ENCODE measurements at places on chromosomes 5 and 9.

- no peak for DNase-seq
These were observed 93.7 kb downstream of the PAPPA start for GRCh38 chr9:116247284-116247683.

- no peak for DNase-seq
These were observed 349.3 kb downstream of the ADAMTS6 start for GRCh38 chr5:65132386-65132785.

- DNase-seq = no peak
These were observed 92.9 kb upstream of the NEK6 start for GRCh38 chr9:124164811-124165210.

DNA sequence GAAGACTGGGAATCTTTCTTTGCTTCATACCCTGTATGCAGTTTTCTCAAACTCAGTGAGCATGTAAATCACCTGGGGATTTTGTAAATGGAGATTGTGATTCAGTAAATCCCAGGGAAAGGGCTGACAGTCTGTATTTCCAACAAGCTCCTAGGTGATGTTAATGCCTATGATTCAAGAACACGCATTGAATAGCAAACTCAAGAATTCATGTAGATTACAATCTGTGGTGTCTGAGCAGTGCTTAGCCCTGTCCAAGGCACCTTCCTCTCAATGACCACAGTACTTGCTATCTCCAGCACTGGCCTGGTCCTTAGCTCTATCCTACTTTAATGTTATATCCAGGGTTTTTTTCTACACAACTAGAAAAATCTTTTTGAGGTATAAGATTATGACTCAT, 721.4 kb upstream of the MEF2C start:
- DNase-seq = no peak

DNA sequence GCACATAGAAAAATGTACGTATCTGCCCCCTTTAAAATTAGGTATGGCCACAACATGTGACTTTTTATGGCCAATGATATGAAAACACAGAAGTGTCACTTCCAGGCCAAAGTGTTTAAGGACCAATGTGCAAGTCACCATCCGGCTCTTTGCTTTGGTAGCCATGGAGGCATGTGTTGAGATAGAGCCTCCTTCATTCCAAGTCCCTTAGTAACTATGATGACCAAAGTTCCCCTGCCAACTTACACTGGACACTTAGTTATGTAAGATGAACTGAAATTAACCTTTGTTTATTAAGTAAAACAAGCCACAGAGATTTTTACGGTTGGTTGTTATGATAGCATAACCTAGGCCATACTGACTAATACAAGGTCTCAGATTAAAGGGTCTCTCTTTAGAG, 51.0 kb downstream of the FBN2 start:
- no peak for DNase-seq

GRCh38 chr5:147348451-147348850, 113.6 kb downstream of the STK32A start:
- no peak for DNase-seq

DNA sequence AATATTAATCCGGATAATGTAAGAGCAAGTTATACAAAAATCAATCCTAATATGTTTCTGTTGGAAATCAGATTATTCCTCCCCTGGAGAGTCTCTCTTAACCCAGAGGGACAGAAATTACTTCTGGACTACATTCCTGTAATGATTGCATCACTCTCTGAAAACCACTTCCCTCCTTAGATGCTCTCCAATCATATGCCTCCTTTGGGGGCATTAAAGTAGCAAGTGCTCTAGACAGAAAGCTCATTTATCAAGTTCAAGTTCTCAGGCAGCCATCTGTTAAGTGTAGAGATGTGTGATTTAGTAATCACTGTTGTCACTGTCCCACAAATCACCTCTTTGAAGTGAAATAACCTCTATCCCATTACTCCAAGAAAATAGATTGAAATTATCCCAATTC, 247.1 kb downstream of the SLCO4C1 start:
- DNase-seq = no peak

GRCh38 chr5:145433077-145433476, 402.1 kb downstream of the PRELID2 start:
- DNase-seq = no peak

DNA sequence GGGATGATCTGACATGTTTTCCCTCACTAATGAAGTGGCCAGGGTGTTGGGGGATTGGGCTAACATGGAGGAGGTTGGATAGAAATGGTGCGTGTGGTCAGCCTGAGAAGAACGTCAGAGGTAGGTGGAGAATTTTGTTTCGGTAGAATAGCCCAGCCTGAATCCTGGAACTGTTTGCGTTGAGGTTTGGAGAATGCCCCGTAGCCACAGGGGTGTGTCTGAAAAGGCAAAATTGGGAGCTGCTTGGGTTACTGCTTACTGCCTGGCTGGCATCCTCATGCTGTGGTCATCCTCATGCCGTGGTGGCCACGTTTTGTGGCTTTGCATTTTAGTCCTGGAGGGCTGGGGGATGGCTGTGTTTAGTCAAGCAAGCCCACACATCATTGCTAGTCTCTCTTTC, 236.9 kb downstream of the GOLPH3 start:
- no peak for DNase-seq

DNA sequence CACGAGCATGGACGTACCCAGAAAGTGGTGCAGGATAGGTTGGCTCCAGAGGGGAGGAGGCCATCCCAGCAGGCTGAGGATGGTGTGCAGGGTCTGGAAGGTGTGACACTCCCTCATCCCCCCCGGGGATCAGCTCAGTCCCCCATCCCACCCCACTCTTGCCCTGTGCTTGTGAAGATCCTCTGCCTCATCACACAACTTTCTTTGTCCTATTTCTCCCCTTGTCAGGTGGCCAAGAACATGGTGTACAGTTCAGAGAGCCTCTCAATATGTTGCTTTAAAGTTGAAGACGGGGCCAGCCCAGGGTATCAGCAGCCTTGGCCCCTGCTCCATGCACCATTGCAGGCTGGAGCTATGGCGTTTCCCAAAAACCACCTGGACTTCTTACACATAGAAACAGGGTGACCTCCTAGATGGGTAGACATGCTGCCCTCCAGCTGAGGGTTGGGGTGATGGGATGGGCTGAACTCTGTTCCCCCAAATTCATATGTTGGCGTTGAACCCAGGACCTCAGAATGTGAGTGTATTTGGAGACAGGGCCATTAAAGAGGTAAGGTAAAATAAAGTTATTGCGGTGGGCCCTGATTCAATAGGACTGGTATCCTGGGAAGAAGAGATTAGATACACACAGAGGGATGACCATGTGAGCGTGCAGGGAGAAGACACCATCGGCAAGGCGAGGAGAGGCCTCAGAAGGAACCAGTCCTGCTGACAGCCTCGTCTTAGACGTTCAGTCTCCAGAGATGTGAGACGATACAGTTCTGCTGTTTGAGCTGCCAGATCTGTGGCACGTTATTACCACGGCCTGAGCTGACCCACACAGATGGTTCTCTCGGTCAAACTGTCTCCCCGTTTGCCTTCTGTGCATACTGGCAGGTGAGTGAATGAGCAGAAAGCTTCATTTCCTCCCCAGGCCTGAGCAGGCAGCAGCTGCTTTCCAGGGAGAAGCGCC, 272.5 kb downstream of the GADD45G start:
- no peak for DNase-seq

DNA sequence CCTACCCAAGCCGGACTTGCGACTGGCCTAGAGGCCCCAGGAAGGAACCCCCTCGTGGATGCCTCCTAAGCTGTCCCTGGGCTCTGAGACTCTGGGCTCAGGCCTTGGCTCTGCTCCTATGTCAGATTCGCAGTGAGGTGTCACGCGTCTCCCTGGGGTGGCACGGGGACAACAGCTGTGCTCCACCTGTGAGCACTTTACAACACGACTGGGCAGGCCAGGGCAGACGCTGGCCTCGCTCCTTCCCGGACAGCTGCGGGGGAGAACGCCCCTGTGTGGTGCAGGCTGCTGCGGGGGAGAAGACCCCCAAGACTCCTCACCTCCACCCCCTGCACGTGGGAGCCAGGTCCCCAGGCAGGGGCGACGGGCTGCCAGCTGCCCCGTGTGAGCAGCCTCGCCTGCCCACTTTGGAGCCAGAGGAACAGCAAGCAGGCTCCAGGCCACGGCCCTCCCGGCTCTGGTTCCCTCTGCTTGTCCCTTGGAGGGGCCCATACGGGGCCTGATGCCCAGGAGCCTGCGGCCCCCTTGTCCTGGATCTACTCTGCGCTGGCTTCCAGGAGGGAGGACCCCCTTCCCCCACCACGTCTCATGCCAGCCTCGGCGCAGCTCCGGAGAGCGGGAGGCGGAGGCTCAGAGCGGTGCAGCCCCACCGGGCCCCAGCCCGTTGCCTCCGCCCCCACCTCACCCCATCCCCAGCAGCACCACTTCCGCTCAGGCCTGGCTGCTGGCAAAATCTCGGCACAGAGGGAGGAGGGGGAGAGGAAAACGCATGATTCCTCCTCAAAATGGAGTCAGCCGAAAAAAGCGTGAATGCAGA, 36.0 kb downstream of the SARDH start:
- peak; percentile 46 for DNase-seq

- DNase-seq = no peak
These were observed 120.0 kb downstream of the COL23A1 start for GRCh38 chr5:178469975-178470759.

GRCh38 chr5:157306692-157307471, 41.0 kb downstream of the CYFIP2 start:
- peak; percentile 48 for DNase-seq

DNA sequence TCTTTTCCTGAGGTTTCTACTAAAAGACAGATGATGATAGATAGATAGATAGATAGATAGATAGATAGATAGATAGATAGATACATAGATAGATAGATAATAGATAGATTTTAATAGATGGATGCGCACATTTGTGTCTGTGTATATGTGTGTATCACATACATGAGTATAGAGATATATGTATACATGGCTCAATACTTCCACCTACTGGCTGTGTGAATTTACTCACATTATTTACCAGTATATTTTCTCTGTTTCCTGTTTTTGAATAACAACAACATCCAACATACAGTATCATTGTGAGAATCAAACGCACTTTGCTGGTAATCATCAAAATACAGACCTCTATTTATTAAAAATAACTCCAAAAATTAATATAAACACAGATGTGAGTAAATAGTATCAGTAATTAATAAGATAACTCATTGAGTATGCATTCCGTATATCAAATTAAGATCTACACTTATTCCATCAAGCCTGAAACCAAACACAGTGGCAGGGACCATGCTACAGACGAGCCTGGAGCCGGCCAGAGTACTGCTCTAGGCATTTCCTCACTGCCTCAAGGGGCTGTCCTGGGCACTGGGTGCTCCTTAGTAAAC, 338.0 kb downstream of the SEMA5A start:
- no peak for DNase-seq

GRCh38 chr5:169631360-169631759, 5.7 kb upstream of the DOCK2 start:
- DNase-seq = no peak

- DNase-seq = no peak
These were observed 72.3 kb downstream of the ANGPTL2 start for GRCh38 chr9:127050152-127050551.
